AG10803 (cell line): ENCODE measurements at places on chromosomes 2 and 18.

GRCh38 chr18:57431467-57432080 is 3.6 kb upstream of the ONECUT2 start:
- DNase-seq: no peak

GRCh38 chr2:195594919-195595694 is 61.9 kb upstream of the SLC39A10 start:
- no peak for DNase-seq

- peak; percentile 37 for DNase-seq
These were observed 13.2 kb downstream of the TSHZ1 start for GRCh38 chr18:75223687-75224347.

DNA sequence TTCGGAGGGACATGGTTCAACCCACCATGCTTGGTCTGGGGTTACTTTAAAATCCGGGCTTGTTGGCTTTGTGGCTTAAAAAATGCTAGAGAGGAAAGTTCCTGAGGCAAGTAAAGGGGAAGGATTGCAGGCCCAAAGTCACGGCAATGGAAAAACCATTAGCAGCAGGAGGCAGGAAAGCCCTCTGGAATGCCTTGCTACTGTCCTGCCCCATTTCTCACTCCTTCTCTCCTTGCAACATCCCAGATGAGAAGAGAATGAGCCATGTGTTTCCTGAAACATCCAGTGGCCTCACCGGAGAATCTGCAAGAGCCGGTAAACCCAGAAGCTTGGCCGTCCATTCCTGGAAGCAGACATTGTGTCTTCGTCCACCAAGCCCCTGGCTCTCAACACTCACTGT is 97.4 kb upstream of the LCLAT1 start:
- DNase-seq: peak; percentile 91

GRCh38 chr18:56522816-56523215 is 115.6 kb downstream of the TXNL1 start:
- DNase-seq: peak; percentile 60

- DNase-seq: no peak
These were observed 95.2 kb upstream of the TEKT4 start for GRCh38 chr2:94776036-94776435.

DNA sequence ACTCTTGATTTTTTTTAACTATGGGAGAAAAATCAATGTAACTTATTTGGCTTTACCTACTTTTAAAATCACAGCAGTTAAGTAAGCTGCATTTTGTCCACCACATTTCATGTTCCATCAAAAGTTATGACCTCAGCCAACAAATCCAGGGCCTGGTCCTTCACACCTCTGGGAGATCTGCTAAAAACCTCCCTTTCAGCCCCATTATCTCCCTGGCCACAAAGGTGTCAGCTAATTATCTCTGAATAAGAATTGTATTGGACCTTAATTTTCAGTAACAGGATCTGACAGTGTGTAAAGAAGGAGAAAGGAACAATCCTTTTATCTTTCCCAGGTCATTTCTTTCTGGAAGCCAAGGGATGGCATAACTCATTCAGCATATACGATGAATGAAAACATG is 359.3 kb downstream of the TMEM182 start:
- no peak for DNase-seq

GRCh38 chr2:155546721-155547555 is 785.6 kb downstream of the NR4A2 start:
- DNase-seq: no peak

DNA sequence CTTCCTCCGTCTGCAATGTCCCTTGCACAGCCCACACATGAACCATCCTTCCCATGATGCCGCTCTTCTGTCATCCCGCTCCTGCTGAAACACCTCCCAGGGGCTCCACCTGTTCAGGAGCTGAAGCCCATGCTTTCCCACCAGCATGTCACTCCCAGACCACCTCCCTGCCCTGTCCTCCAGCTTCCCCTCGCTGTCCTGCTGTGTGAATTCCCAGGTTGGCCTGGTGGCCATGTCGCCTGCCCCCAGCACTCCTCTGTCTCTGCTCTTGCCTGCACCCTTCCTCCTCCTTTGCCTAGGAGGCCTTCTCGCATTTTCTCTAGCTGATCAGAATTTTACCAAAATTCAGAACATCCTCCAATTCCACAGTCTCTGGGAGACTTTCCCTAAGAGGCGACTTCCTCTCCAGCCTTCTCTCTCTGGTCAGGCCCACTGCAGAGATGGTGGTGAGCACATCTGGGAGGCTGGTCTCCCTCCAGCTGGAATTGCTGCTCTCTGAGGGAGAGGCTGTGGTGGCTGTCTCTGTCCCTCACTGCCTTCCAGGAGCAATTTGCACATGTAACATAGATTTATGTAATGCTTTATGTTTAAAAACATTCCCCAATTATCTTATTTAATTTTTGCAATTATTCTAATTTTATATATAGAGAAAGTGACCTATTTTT is 8.9 kb upstream of the IL1RL2 start:
- DNase-seq: no peak

GRCh38 chr2:28393114-28393836 is 617 bp downstream of the FOSL2 start:
- peak; percentile 66 for DNase-seq

- no peak for DNase-seq
These were observed 372.7 kb upstream of the KYNU start for GRCh38 chr2:142504754-142505153.

DNA sequence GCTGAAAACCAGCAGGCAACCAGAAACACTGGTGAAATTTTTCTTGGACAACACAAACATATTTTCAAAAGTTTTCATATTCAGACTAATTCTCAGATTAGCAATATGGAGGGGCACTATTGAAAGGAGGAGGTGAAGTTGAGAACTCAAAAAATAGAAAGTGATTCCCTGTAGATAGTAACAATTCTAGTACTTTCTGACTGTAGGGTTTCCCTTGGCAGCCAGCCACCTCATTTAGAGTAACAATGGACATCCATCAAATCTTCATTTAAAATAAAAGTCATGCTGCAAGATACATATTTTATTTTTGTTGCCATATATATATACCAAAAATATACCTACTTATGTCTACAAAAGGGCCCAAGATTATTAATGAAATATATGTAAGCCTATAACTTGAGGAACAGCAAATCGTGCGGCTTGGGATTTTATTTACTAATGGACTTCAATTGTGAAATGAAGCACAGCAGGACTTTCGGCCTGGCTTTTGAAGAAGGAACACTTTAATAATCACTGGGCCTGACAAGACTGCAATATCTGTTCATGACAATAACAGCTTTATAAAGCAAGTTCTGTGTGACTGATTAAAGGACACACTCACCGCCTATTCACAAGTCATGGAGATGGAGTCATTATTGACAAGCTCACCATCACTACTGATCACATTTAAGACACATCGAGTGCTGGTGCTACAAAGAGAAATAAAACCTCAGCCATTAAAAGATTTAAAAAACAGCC is 6.8 kb upstream of the NR4A2 start:
- DNase-seq: no peak

GRCh38 chr18:56843241-56843640 is 192.1 kb downstream of the WDR7 start:
- DNase-seq: no peak

DNA sequence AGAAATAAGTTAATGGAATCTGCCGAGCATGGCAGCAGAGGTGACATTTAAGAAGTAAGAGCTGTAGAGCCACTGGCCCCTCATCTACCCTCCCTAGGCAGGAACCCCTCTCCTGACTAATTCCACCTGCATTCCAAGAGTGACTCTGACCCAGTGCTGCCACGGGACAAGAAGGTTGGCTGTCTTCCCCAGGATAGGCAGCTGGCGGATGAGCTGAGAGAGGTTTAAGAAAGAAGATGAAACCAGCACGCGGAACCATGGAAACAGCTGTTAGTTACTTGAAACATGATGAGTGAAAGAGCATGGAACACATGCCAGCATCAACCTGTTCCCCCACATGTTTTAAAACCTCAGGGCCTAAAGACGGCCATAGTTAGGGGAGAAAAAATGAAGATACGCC is 74.1 kb downstream of the RND3 start:
- no peak for DNase-seq

GRCh38 chr2:222978850-222979249 is 73.1 kb upstream of the KCNE4 start:
- DNase-seq: peak; percentile 18

- DNase-seq: no peak
These were observed 27.4 kb downstream of the CDK15 start for GRCh38 chr2:201833781-201834180.

DNA sequence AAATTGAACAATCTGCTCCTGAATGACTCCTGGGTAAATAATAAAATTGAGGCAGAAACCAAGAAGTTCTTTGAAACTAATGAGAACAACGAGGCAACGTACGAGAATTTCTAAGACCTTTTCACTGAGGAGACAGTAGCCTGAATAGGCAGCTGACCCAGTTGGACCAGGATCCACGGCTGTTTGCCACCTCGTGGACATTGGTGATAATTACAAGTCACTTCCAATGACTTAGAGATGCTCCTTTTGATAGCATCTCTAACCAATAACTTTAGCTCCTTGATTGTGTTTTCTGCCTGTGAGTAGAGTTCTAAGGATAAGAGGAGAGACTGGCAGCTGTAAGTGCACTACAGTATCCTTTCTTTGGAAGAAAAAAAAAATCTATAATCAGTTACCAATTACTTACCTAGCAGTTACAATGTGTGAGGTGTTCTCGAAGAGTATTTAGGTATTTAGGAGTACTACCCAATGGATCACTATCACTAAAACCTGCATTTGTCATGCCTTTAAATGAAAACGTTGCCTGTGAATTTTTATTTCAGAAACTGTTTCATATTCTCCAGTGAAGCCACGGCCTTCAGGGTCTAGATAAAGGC is 31.3 kb upstream of the CNTNAP5 start:
- DNase-seq: peak; percentile 6
